ENCODE measurements at places on chromosomes 5 and 9.

- no peak for DNase-seq
Measured at GRCh38 chr9:100926366-100926765, 102.2 kb upstream of the PLPPR1 start.

- DNase-seq = no peak
Measured at GRCh38 chr5:151648988-151649387, 37.7 kb downstream of the SPARC start.

DNA sequence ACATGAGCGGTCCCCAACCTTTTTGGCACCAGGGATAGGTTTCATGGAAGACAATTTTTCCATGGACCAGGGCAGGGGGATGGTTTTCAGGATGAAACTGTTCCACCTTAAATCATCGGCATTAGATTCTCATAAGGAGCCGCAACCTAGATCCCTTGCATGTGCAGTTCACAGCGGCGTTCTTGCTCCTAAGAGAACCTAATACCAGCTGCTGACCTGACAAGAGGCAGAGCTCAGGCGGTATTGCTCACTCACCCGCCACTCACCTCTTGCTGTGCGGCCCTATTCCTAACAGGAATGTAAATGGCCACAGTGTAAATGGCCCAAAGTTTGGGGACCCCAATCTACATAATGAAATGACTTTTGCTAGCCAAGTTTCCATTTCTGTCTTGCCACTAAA, 3.1 kb upstream of the PLIN2 start:
- no peak for DNase-seq

DNA sequence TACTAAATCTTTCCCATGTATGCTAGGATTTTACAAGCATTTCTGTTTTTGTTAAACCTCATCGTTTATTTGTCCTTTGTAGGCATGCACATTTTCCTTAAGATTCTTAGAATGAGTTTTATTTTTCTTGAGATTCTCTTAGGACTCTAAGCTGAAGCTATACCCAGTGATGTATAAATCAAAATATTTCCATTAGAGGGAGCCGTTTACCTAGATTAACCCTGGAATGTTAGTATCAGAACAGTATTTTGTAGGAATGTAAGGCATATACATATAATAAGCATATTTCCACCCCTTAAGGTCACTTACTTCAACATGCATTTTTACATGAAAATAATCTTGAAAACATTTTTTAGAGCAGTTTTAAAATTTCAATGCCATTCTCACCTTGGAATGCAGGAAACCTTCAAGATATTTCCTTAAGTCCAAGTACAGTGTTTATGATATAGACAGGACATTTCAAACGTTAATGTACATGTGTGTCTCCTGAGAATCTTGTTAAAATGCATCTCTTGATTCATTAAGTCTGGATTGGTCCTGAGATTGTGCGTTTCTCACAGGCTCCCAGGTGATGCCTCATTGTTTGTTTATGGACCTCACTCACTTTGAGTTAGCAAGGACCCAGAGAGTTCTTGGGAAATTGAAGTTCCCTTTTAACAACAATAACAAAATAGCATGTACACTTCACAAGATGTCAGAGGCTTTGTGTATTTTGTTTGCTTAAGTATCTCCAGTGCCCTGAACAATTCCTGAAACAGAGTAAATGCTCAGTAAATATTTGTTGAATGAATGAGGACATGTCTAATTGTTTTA, 34.9 kb upstream of the FCHO2 start:
- peak; percentile 42 for DNase-seq

DNA sequence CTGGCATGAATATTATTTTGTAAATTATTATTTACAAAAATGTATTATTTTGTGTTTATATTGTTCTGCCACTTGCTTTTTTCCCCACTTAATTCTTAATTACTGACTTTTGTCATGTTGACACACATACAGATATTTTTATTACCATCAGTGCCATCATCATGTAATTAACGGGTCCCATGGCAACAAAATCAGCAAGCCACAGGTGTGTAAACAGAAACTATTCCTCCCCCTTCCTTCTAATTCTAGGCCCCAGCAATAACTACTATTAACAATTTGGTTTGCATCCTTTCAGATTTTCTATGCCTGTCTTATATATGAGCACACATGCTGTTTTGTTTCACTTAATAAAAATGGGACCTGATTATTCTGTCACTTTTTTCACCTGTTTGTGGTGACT, 29.3 kb downstream of the CYFIP2 start:
- no peak for DNase-seq

GRCh38 chr5:124253203-124253810, 493.1 kb downstream of the ZNF608 start:
- peak; percentile 7 for DNase-seq

GRCh38 chr5:166595274-166595951, 1696.0 kb upstream of the WWC1 start:
- no peak for DNase-seq

DNA sequence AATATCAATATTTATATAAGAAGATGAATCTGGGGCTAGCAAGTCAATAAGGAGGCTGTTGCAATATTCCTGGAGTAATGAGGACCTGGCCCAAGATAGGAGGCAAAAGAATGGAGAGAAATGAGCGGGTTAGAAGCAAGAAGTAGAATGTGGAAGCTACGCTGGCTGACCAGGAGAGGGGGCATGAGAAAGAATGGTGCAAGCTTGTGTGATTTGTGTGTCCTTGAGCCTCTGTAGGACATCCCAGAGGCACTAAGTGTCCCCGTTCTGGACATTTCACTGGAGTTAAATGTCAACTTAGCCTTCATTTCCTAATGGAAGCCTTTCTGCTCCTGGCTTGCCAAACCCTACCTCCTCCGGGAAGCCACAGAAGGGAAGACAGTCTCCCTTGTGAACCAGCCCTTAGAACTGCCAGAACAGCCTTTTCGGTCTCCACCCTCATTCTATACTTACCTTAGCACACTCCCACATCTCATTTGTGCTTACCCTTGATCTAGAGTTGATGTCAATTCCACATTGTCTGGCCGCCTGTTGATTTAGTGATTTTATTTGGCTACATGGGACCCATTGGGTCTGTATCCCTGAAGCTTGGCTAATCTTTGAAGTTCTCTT, 6.7 kb upstream of the PDE6A start:
- DNase-seq = no peak
